HAP-1 (cell line): ENCODE measurements at places on chromosomes 4 and X.

DNA sequence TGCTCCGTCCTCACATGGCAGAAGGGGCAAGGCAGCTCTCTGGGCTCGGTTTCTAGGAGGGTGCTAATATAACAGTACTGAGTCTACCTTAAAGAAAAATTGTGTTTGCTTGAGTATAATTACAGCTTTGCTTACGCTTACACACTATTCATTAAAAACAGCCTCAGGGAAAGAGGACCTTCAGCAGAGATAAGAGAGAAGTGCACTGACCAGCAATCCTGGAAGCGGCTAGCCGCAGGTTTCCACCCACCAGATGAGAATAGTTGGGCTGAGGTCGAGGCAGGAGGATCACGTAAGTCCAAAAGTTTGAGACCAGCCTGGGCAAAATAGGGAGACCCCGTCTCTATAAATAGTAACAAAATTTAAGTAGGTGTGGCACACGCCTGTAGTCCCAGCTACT is 15.2 kb upstream of the MRFAP1 start:
- no peak for DNase-seq

GRCh38 chrX:154720067-154720466 is 30.8 kb downstream of the GAB3 start:
- no peak for DNase-seq

- peak; percentile 31 for DNase-seq
Observed at GRCh38 chrX:154022108-154022507, 2.4 kb upstream of the IRAK1 start.

DNA sequence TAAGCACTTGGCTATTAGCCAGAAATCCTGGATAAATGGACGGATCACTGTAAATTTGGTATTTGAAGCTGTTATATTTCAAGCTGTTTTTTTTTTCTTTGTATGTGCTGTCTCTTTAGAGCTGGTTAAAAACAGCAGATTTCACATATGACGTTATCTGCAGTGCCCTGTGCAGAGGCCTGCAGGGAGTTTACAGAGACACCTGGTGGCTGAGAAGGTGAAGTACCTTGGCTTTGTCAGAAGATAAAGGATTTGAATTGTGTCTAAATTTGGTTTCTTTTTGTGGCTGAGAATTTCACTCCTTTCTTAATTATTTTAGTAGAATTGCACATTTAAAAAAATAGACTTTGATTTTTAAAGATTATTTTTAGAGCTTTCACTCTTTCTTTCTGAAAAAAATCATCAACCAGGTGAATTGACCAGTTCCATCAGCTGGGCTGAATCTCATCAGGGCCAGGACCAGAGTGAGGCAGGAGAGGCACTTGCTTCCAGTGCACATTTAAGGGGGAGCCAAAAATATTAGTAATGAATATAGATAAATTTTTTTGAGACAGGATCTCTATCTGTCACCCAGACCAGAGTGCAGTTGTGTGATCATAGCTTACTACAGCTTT is 9.6 kb upstream of the CHRNA9 start:
- DNase-seq, result peak; percentile 65

GRCh38 chrX:15948318-15948660 is 93.7 kb upstream of the AP1S2 start:
- no peak for DNase-seq

DNA sequence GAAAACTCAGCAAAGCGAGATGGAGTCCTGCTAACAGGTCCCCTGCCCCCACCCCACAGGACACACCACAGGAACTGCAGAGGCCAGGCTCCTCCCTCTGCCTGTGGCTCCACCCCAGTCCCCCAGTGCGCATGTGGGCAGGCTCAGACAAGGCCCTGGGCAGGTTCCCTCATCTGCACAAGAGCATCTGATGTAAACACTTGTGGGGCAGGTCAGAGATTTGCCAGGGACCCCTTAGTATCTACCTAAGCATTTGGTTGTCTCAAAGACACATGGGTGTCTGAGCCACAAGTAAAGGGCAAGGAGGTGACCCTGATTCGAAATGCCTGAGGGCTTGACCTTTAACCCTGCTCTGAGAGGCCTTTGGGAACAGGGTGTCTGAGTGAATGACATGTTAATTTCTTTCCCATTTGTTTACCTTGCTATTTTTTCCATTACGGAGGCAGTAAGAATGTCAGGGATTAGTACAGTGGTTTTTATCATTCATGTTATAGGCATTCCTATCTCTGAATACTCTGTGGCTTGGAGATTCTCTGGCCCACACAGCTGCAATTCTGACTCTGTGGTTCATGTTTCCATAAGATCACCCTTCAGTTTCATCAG is 85.3 kb downstream of the ZNF518B start:
- DNase-seq, result peak; percentile 29

- DNase-seq, result no peak
Observed at GRCh38 chr4:5215321-5215720, 164.0 kb downstream of the STK32B start.

- no peak for DNase-seq
Observed at GRCh38 chr4:83996254-83996653, 460.3 kb downstream of the GPAT3 start.

DNA sequence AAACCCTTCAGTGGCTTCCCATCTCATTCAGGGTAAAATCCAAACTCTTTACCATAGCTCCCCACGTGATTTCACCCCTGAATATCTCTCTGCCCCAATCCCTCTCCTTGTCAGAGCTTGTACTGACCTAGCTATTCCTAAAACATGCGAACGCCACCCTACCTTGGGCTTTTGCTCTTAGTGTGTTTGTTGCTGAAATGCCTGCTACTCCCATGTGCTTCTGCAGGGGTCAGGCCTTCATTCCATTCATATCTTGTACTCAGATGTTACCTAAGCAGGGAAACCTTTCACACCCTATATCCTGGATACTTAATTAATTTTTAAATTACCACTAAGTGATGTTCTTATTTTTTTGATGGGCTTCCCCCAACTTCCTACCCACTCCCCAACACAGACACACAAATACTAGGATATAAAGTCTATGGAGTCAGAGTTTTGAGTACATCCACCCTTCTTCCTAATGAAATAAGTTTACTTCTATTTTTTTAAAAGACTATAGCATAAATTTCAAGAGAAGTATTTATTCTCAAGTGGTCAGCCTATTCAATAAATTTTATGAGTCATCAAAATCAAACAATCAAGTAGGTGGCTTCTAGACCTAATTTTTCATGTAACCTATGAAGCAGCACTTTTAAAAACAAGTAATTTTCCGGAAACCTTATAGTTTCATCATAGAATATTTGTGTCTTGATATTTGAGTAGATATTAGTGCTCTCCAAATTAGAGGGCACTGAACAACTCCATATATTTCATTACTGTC is 189.4 kb downstream of the RAPGEF2 start:
- DNase-seq, result no peak

GRCh38 chr4:61298178-61298740 is 98.1 kb downstream of the ADGRL3 start:
- peak; percentile 52 for DNase-seq

- no peak for DNase-seq
Observed at GRCh38 chrX:109679820-109680219, 53.2 kb downstream of the ACSL4 start.
